ENCODE measurements at places on chromosomes 16 and 17.

DNA sequence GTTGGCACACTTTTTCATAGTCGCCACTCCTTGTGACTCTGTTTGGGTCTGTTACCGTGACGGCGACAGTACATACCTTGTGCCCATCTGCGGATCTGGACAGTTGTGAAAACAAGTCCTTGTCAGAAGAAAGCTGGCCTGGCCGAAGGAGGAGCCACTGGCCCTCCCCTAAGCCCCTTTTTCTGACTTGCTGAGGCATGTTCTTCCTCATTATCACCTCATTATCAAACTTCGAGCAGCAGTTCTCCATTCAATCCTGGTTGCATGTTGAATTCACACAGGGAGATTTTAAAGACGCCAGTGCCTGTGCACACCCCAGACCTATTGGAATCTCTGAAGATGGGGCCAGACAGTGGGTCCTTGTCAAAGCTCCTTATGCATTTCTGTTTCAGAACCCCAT lies 61.1 kb downstream of the CYLD start:
- no peak for DNase-seq

GRCh38 chr16:24075931-24076716 lies 180.0 kb upstream of the CACNG3 start:
- DNase-seq, result no peak

DNA sequence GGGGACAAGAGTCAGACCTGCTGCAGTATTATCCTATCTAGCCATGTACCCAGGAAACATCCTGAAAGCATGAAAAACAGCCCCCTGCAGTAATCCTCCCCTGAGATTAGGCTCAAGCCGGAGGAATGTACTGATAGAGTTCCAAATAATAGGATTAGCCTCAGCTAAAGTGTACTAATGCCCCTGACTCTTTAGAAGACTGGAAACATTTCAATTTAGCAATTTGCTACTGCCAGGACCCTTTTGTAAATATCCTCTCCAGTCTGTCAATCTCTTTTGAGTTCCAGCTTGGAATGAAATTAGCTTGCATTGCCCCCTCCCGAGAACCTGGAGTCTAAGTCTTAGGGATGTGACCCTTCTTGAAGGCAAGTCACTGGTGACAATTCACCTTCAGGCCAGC lies 110.8 kb upstream of the DNAH9 start:
- DNase-seq, result no peak

GRCh38 chr17:37365589-37365988 lies 10.2 kb upstream of the C17orf78 start:
- DNase-seq, result no peak

DNA sequence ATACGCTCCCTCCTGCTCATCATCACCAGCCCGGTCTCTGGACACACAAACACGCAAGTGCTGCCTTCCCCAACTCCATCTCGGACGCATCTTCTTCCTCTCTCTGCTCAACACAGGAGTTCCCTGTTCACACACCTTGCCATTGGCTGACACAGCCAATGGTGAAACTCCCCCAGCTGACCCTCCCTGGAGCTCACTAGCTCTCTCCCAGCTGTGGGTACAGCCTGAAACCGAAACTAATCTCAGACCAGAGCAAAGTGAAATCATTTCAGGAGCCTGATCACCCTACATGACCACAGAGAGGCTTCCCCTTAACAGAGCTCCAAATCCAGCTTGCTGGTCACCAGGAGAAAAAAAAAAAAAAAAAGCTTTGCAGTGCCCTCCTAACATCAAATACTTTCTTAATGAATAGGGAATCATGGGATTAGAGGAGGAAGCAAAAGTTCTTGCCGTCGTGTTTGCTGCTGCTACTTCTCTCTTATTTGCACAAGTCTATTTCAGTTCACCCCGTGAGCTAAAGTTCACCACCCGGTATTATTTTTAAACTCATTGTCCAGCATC lies 8.3 kb downstream of the CUEDC1 start:
- peak; percentile 34 for DNase-seq

GRCh38 chr17:49727380-49727779 lies 19.6 kb upstream of the SLC35B1 start:
- no peak for DNase-seq

DNA sequence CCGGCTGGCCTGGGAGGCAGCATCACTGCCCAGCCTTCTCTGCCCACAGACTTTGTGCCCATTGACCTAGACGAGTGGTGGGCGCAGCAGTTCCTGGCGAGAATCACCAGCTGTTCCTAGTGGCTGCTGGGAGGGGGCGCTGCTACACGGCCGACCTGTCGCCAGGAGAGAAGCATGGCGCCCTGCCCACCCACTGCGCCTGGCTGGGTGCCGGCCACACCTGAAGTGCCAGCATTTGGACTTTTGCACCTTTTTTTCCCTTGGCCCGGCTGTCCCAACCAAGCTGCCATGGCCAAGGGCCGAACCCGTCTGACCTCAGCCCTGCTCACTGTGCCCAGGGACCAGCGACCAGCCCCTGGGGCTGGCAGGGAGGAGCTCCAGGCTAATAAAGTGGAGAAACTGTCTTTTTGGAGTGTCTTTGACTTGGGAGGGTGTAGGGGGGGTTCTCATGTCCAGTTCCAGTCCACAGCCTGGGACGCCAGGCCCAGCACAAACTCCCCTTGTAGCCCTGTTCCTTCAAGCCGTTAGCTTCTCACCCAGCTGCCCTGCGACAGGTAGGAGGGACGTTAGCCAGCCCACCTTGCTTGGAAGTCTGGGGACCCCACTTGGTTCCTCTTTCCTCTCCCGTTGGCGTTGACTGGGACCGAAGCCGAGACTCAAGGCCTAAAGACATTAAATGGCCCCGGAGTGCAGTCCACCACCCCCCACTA lies 939 bp upstream of the WDR90 start:
- no peak for DNase-seq

DNA sequence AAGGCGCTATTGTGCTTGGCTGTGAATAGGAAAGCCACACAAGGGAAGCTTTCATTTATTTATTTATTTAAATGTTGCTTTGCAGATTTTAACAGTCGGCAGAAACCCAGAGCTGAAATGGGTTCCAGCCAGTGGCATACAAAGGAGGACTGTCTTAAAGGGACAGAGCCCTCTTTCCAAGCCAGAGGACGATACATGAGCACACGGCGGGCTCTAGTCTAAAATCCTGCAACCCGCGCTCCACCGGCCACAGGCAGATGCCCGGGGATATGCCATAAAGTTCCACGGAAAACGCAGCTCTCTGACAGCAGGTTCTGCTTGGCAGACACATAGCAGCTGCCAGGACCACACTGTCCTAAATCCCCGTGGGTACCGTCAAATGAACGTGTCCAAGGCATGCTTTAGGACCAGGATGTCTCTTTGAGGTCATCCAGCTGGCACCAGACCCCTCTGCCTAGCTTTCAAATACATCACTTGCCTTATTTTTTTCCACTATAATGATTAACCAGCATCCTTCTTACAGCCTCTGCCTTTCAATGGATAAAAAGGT lies 64.6 kb downstream of the CYTH1 start:
- DNase-seq, result no peak

GRCh38 chr16:67311607-67312488 lies 14.7 kb downstream of the KCTD19 start:
- DNase-seq, result no peak

DNA sequence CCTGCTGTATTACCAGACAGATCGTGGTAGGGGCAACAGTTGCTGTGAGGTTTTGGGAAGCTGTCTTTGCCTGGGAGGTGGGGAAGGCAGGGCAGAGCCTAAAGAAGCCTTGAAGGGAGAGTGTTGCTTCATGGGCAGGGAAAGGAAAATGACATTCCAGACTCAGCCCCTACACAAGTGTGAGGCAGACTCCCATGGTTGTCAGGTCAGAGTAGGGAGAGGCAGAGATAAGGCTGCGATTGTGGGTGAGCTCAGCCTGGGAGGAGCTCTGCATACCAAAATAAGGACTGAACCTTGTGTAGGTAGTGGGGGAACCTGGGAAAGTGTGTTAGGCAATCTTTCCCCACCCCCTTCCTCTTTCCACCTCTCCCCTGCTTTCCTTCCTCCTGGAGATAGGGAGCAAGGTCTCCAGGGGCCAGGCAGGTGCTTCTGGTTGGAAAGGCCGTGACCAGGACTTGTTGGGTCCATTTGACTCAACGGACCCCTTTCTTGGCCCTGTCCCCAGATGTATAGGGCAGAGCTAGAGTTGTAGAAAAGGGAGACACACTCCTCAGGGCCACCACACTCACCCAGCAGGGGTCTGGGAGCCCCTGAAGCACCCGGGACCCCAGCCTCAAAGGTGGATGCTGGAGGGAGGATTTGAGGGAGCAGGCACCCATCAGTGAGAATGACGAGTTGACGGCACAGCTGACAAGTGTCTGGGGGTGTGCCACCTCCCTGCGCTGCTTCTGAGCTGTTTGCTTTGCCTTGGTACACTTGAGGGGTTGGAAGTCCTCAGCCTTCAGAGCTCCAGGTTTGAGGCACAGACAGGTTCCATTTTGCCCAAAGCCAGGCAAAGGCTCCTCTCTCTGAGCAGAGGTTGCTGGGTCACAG lies 18.5 kb upstream of the TOB1 start:
- DNase-seq, result no peak

GRCh38 chr17:40058865-40059264 lies 3.9 kb upstream of the THRA start:
- no peak for DNase-seq

GRCh38 chr17:77002103-77003045 lies 134.2 kb downstream of the MGAT5B start:
- no peak for DNase-seq

GRCh38 chr16:55494994-55495421 lies 13.9 kb upstream of the LPCAT2 start:
- peak; percentile 57 for DNase-seq

- no peak for DNase-seq
Observed at GRCh38 chr17:82299452-82299851, 18.0 kb downstream of the CD7 start.
